ENCODE measurements at places on chromosomes 5 and 9.

DNA sequence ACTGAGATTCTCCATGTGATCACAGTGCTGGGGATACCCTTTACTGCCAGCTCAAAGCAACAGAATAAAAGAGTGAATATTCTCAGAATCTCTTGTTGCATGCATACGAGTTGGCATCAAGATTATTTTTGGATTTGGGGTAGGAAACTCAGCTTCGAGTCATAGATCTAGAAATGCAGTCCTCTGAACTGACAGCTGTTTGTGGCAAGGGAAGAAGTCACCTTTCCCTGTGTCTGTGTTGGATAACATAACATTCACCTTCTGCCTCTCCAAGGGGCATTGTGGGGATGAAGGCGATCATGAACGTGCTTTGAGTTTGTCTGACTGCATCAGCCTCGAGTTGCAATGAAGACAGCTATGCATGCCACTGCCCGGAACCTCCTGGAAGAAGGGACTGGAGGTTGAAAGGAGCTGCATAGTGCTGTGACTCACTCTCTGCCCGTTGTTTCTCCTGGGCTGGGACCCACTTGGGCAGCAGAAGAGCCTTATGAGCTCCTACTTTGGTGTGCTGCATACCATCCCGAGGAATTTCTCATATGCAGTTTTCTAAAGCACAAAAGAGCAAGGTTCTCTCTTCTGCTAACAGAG lies 231.7 kb downstream of the ARHGAP26 start:
- no peak for DNase-seq

DNA sequence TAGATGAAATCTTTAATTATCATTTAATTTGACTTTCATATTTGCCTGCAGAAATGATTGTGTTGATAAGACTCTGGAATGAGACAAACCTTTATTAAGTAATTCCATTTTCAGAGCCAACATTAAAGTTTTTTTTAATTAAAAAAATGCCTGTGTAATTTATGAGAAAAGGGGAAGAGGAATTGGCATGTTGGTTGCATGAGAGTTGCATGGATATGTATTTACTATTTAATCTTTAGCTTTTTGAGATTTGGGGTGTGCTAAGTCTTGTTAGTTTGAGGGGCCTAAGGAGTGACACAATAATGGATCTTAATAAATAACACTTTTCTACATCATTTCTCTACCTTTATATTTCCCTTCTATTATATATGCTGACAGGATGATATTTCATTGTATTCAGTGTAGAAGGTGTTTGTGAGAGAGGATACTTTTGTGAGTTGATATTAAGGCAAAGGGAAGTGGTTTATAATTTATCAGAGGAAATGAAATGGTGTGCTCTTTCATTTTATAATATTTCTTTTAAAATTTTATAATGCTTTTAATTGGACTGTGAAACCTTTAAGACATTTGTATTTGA lies 54.9 kb downstream of the PIK3R1 start:
- DNase-seq: no peak

DNA sequence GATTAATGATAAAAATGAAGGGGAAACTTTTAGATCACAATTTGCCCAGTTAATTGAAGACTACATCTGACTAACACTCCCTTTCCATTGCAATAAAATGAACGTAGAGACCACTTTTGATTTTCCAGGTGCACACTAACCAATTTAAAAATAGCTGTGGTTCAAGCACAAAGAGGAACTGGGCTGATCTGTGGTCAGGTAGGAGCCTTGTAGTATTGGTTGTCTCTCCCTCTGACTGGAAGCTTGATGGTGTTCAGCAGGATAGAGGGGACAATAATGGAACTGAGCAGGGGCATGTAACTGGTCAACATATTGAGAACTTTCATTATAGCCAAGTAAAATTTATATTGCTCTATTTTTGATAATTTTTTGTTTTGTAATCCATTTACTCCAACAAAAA lies 886.8 kb upstream of the SEMA6A start:
- no peak for DNase-seq

GRCh38 chr5:134577022-134577795 lies 51.7 kb downstream of the JADE2 start:
- DNase-seq: no peak

GRCh38 chr5:117761186-117761585 lies 1186.6 kb upstream of the SEMA6A start:
- no peak for DNase-seq

DNA sequence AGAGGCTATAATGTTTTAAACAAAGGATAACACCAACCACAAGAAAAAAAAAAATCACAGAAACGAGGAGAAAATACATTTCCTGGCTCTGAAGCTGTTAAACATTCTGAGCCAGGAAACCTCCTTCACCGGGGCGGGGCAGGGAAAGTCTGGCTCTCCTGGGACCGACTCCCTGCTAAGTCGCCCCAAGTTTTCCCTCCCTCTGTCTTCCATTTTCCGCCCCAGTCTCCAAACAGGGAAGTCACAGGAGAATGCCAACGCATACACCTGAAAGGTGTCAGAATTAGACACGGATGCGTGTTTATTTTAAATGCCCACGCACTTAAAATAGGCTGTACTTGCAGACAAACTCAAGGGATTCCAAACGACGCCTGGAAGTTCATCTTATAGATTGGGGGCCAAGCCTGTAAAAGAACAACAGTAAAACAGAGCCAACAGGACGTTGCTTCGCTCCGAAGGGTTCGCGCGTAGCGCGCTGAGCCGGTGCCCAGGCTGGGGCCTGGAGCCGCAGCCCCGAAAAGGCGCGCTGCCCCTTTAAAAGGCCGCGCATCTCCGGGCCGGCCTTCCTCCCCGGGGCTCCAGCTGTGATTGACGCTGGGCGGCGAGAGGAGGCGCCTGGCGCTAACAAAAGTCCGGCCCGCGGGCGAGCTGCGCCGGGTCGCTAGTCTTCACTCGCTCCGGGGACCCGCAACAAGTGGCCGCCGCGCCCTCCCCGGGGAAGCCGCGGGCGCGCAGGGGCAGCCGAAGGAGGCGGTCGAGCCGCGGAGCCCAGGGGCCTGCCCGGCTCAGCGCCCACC lies at the start of gene FBXL7:
TSS of gene FBXL7 (plus strand) at position 653 of the 797 bp plus-strand sequence.
- DNase-seq: peak; percentile 88

GRCh38 chr9:114249424-114250234 lies 73.3 kb upstream of the ORM1 start:
- DNase-seq: no peak

DNA sequence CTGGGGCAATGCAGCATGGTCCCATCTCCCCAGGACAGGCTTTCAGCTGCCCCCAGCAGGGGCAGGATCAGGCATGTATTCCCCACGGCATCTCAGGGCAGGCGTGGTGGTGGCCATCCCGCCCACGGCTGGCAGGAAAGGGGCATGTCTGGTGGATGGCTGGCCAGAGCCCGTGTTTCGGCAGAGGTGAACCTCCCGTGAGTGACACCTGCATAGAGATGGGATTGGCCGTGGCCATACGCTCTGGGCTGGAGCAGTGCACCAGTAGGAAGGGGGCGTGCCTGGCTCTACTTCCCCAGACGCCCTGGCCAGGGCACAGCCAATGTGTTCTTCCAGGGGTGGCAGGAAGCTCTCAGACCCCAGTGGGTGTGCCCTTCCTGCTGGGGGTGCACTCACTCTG lies 139.1 kb downstream of the ZNF354C start:
- DNase-seq: no peak

DNA sequence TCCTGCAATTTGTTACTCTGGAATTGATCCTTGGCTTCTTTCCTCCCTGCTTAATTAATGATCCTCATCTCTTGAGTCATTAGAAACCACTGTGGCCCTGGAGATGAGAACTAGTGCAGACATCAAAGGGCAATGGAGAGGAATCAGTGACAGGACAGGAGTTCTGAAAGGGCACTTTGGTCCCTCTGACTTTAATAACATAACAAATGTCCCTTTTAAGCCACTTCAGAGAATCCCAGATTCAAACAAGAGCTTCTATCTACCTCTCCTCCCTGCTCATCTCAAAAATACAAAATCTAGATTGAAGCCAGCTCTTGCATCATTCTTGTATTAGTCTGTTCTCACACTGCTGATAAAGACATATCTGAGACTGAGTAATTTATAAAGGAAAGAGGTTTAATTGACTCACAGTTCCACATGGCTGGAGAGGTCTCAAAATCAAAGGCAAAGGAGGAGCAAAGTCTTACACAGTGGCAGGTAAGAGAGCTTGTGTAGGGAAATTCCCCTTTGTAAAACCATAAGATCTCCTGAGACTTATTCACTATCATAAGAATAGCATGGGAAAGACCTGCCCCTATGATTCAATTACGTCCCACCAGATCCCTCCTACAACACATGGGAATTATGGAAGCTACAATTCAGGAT lies 139.1 kb downstream of the PLPPR1 start:
- no peak for DNase-seq

DNA sequence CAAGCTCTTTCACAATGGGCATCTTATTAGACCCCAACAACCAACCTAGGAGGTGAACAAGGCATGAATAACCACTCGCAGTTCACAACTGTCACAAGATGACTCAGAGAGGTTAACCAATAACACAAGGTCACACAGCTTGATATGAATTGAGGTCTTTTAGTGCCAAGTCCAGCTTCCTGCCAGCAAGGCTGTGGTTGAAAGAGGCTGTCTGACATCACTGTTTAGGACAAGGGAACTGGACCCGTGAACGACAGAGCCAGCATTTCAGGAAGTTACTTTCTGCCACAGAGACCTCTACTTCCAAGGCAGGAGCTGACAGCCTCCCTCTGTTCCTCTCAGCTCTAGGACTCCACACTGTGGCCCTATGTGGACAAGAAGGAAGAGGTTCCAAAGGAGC lies 53.4 kb upstream of the ALDH1B1 start:
- DNase-seq: no peak
